ENCODE measurements at places on chromosomes 2 and 18.
A peak's percentile ranks its signal among the peaks of the same experiment; 100 is the strongest.

GRCh38 chr2:123935405-123935804 lies 89.7 kb upstream of the CNTNAP5 start:
- DNase-seq: no peak

DNA sequence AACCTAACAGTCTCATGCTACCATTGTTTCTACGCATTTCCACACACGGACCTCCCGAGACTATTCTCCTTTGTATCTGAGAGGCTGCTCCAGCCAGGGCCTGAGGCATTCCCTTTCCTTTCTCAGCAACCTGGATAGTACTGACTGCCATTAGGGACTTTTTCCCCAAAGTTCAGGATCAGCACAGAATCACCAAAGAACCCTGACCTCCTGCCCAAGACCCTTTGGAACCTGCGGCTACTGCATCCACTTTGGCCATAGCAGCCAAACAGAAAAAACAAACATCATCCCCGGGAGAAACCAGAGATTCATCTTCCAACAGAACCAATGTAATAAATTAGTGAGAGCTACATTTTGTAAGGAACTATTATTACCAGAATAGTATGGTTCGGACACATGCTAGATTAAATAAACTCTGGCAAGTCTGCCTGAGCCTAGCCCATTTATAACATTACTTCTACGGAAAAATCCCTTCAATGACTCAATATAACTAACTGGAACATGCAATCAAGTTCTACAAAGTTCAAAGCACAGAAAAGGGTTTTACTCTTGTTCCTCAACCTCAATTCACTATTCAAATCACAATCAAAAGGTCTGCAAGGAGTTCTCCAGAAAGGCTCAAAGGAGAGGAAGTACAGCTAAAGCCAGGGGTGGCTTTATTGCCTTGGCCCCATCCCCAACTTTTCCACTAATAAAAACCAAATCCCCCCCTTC lies 51.8 kb downstream of the LPIN2 start:
- no peak for DNase-seq

GRCh38 chr2:145543155-145543554 lies 1023.2 kb upstream of the ZEB2 start:
- no peak for DNase-seq

GRCh38 chr2:219497495-219498279 lies 1.0 kb upstream of the GMPPA start:
- peak; percentile 79 for DNase-seq

DNA sequence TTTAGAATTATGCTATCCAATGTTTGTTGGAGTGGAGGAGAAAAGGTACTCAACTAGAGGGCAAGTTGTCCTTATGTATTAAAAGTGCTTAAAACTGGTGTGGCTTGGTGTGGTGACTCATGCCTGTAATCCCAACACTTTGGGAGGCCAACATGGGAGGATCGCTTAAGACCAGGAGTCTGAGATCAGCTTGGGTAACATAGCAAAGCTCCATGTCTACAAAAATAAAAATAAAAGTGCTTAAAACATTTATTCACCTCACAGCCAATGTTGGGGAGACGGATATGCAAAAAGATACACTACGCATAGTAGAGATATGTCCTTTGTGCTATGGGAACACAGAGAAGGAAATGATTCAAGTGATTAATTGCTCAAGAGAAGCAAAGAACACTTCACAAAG lies 19.3 kb upstream of the TNFAIP6 start:
- DNase-seq: no peak

GRCh38 chr2:45748239-45748638 lies 96.8 kb downstream of the PRKCE start:
- peak; percentile 39 for DNase-seq
